ENCODE measurements at places on chromosomes 16 and 17.

DNA sequence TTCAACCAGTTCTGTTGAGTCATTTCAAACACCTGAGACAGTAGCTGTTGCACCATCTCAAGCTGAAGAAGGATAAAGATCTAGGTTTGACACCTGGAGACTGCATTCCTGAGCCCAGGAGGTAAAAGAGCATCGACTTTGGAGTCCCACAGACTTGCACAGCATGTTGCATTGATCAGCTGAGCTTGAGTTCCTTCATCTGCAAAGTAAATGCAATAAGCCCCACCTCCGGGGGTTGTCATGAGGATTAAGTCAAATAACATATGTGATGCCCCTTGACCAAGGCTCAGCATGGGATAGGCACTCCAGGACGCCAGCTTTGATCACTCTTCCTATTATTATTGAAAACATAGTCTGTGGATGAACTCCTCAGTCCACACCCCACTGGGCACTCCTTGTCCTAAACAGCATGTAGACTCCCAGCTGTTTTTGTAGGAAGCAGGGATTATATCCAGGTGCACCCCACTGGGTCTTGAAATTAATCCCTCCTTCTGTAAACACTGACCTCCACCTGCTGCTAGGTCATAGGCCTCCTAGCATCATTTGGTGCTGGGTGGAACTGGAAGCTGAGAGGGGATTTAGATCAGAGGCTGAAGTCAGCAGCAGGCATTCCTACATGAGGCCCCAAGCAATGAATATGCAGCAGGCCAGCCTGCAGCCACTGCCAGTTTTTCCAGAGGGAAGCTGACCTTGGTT, 259.0 kb downstream of the HS3ST4 start:
- DNase-seq: no peak

- DNase-seq: no peak
Measured at GRCh38 chr17:58391302-58391984, 25.9 kb downstream of the RNF43 start.

- no peak for DNase-seq
Measured at GRCh38 chr17:65690626-65691310, 129.3 kb upstream of the AXIN2 start.

DNA sequence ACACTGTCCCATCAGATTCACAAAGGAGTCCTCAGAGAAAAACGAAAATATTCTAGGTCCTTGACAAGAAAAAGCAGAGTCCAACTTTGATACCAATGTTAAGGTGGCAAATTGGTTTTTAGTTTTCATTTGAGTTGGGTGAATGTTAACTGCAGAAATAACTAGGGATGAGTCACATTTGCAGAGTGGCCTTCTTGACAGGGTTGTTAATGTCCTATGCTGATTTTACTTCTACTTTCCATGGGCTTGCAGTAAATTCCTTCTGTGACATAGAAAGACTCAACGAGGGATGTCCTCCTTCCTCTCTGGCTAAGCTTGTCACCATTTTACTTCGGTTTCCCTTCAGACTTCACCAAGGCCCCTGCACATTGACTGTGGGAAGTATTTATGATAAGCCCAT, 47.2 kb upstream of the ICAM2 start:
- DNase-seq: no peak

GRCh38 chr17:64632194-64632593, 29.9 kb downstream of the SMURF2 start:
- no peak for DNase-seq
